Activated CD4-positive, alpha-beta T cell treated with anti-CD3 and anti-CD28 coated beads, Interleukin-2, amount 50 U/mL, for 1 hour (primary cell): ENCODE measurements at places on chromosomes 2 and 18.

DNA sequence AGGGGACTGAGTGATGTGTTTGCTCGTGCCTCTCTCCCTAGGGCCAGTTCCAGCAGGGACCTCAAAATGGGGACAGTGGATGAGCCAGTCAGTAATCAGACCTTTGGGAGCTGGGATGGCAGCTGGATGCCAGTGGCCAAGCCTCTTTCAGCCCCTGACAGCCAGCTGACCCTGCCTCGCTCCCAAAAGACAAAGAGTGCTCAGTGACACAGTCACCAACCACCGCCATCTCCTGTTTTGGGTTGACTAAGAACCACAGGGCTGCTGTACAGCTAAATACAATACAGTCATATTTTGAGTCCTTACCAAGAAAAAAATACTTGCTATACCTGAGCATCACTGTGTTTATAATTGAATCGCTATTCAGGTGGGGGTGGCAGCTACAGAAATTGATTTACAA, 75.7 kb downstream of the POU3F3 start:
- DNase-seq = no peak

DNA sequence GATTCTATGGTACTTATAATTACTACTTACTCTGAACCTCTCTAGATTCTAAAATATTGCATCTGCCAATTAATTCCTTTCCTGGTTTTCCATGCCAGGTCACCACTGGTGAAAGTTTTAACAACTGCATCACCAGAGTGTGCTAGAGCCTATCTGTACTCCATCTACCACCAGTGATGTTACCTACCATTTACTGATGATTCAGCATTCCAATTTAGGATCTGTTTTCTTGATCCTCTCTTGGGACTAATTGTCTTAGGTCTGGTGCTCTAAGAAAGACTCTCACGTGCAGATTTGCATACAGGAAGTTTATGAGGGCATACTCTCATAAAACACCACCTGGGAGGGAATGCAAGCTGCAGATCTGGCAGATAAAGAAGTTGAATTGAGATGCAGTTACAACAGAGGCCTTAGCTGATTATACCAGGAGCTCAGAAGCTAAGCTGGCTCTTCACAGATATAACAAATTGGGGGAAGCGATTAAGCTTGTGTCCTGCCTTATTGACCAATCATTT, 347.6 kb upstream of the VRK2 start:
- DNase-seq = no peak

GRCh38 chr2:144708626-144709025, 188.7 kb upstream of the ZEB2 start:
- DNase-seq = no peak

- DNase-seq = no peak
Observed at GRCh38 chr18:52682260-52682659, 342.3 kb downstream of the DCC start.

- DNase-seq = no peak
Observed at GRCh38 chr2:207390302-207391095, 139.3 kb upstream of the CREB1 start.

GRCh38 chr2:45631955-45632354, 19.5 kb upstream of the PRKCE start:
- DNase-seq = no peak

- DNase-seq = no peak
Observed at GRCh38 chr2:226524381-226524843, 275.2 kb downstream of the IRS1 start.

GRCh38 chr2:111653913-111654312, 230.1 kb downstream of the ANAPC1 start:
- no peak for DNase-seq

GRCh38 chr2:127985026-127985734, 42.7 kb downstream of the SAP130 start:
- DNase-seq = no peak

DNA sequence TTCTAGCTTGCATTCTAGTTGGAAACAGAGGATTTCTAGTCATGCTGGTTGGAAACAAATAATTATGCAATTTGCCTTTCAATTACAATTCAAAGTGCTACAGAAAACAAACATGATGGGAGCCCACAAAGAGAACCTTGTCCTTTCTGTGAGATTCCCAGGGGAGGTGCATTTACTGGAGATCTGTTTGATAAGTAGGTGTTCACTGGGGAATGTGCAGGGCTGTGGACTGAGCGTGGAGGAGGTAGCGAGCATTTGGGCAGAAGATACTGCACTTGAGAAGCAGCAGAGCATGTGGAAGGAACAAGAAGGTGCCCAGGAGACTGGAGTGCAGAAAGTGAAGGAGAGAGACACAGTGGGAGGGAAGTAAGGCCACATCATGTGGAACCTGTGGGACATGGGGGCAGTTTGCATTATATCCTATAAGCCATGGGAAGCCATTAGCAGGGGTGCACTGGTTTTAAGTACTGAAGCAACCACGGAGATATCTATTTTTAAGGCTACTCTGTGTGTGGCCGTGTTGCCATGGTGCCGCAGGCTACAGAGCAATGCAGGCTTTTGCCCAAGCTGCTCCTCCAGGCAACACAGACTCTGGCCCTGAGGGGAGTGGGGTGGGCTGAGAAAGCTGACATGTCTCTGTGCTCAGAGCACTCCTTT, 154.0 kb downstream of the ANTXR1 start:
- no peak for DNase-seq

DNA sequence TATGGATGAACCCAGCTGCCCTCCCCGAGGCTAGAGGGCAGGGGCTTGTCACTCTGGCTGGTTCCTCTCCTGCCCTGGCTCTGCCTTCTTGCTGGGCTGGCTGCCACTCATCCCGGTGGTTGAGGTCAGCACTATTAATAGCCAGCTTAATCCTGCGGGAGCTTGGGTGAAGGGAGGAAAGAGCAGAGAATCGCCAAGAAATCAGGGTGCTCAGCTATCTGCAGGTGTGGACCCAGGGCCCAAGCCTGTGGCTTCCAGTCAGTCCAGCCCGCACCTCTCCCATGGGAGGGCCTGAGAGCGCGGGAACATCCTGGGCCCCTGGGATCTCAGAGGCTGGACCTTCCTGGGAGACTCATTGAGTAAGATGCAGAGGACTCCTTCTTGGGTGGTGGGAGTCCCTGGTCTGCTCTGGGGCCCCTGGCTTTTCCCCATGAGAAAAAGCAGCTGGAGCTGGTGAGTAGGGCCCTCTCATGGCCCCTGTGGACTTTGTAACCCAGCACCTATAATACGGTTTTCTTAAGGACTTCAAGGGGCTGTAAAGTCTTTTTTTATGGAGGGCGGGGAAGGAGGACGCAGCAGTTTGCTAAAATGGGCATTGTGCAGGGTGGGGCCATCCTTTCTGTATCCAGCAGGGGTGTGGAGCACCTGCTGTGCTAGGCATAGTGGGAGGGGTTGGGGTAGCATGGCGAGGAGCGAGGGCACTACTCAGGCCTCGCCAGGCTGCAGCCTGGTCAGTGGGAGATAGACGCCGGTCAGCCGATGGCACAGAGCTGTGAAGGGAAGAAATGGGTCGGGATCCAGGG, 27.4 kb upstream of the CNNM3 start:
- no peak for DNase-seq

DNA sequence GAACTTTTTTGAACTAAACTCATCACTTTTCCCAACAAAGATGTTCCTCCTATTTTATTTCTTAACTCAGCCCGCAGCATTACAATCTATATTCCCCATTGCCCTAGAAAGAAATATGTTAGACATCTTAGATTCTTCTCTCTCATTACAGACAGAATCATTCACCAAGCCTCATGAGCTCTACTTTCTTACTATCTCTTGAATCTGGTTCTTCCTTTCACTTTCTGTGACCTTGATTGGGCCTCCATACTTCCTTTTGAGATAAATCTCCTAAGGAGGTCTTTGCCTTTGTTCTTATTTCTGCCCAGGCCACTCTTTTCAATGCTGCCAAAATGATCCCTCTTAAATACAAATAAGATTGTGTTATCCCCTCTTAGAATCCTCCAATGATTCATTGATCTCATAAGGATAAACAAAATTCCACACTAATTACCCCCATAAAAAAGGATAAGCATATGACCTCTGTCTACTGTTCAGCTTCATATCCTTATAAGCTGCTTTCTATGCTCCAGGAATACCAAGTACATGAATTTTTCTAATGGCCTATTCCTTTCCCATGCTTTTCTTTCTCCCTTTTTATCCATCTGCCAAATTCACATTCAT, 400.0 kb downstream of the ARHGAP15 start:
- no peak for DNase-seq

- DNase-seq = no peak
Observed at GRCh38 chr18:29062921-29063320, 886.0 kb upstream of the CDH2 start.

- DNase-seq = no peak
Observed at GRCh38 chr18:76343938-76344569, 151.0 kb downstream of the ZNF516 start.

DNA sequence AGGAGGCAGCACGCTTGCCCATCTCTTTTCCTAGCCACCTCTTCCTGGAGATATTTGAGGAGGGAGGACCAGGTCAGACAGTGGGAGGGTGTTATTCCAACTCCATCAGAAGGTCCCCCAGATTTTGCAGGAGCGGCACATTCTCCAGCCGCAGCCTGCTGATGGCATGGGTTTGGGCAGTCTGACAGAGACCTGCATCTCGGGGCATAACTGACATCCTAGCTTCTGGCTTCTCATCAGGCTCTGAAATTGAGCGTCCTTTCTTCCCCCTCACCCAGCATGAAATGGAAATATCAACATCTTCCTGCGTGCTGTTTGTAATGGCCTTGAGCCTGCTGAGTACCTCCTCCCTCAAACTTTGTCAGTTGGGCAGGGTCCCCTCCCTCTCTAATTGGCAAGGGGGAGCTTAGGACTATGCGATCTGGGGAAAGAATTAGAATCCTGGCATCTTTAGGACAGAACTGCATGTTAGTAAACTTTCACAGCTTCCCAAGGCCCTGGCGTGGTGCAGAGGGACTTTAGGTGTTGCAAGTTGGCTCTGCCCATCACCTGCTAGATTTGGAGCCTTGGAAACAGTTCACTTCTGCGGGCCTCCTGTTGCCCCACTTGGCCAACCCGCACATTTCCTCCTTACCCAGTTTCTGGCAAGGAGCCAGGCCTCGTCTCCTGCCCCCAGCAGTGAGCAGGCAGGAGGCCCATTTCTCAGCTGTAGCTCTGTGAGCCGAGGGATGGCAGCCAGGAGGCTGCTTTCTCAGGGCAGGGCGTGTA, 2.2 kb downstream of the ITM2C start:
- DNase-seq = peak; percentile 60

DNA sequence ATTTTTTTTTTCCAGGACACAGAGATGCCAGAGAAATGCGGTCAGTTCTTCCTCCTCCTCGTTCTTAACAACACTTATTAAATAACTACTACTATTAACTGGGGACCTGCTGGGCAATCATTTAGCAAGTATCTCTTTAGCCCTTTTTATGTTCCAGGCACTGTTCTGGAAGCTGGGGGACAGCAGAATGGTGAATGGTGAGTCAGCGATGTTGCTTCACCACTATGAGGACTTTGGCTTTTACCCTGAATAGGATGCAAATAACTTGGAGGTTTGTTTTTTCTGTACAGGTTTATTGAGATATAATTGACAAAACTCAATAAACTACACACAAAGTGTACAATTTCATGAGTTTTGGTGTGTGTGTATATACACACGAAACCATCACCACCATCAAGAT, 179.9 kb upstream of the MSH6 start:
- no peak for DNase-seq

DNA sequence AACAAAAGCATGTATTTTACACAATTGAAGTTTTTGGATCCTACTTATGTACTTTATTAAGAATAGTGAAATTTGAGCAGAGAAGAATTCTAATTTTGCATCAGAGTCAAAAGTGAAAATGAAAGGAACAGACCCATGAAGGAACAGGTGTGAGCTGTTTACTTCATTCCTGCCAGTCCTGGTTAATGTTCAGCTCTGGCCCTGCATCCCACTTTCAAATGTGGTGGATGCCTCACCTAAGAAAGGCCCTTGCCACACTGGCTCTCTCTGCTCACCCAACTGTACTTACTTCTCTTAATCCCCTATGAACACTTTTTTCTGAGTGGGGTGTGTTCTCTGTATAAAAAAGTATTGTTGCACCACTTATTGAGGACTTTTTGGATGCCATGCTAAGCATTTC, 22.2 kb downstream of the FAM110C start:
- DNase-seq = no peak

- no peak for DNase-seq
Observed at GRCh38 chr2:205864491-205864890, 182.2 kb downstream of the NRP2 start.

- DNase-seq = no peak
Observed at GRCh38 chr2:238113611-238114010, 13.5 kb downstream of the ESPNL start.

- no peak for DNase-seq
Observed at GRCh38 chr2:10392100-10392499, 56.0 kb downstream of the ODC1 start.

- DNase-seq = no peak
Observed at GRCh38 chr2:9083287-9083686, 79.8 kb upstream of the MBOAT2 start.

- no peak for DNase-seq
Observed at GRCh38 chr2:127421116-127421800, 3.0 kb downstream of the PROC start.

- DNase-seq = no peak
Observed at GRCh38 chr2:130834931-130835765, 1.6 kb upstream of the ARHGEF4 start.

GRCh38 chr2:148604927-148605326, 39.6 kb upstream of the EPC2 start:
- no peak for DNase-seq

- DNase-seq = no peak
Observed at GRCh38 chr2:177679611-177680605, 287.3 kb downstream of the AGPS start.

- no peak for DNase-seq
Observed at GRCh38 chr2:234051374-234052070, 1.0 kb downstream of the SPP2 start.

- no peak for DNase-seq
Observed at GRCh38 chr2:149145314-149146295, 107.1 kb downstream of the LYPD6B start.

- DNase-seq = no peak
Observed at GRCh38 chr2:196464311-196464710, 175.2 kb upstream of the CCDC150 start.

GRCh38 chr2:109018452-109018851, 29.4 kb upstream of the EDAR start:
- DNase-seq = no peak

DNA sequence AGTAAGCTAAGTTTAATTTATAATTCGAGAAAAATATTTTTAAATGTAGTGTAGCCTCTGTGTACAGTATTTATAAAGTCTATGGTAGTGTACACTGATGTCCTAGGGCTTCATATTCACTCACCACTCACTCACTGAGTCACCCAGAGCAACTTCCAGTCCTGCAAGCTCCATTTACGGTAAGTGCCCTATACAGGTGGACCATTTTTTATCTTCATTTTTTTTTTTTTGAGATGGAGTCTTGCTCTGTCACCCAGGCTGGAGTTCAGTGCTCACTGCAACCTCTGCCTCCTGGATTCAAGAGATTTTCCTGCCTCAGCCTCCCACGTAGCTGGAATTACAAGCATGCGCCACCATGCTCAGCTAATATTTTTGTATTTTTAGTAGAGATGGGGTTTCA, 104.2 kb downstream of the PDCL3 start:
- no peak for DNase-seq

DNA sequence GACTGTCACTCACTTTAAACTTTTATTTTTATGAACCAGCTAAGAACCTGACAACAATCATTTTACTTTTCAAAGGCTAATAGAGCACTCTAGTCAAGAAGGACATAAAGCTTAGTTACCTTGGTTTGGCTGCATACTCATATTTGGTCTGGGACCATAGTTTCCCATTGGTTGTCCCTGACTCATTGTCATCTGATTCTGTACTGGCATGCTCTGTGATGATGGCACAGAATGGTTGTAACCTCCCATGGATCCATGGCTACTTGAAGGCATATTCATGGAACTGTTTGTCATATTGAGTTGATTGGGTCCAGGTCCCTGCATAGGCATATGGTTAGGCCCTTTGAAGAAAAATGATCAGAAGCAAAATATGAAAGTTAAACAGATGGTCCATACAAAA, 37.9 kb downstream of the SS18 start:
- no peak for DNase-seq
